Stimulated activated CD4-positive, alpha-beta T cell treated with anti-CD3 and anti-CD28 coated beads, Interleukin-2, amount 100 ng/mL, for 24 hours (primary cell): ENCODE measurements at places on chromosomes 7 and 10.

DNA sequence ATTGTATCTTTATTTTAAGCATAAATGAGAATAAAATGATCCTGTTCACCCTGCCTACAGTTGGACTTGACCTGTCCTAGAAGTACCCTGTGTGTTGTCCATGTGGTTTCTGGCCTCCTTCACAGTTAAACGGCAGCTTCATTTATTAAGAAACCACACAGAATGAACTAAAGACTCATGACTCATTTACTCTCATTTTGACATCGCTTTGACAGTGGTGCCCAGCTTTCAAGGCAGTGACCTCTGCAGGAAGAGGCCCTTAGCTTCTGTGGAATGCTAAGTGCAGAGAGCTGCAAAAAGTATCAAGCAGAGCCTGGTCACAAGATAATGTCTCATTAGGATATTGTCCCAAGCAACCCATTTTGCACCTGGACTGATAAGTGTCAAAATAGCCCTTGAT, 93.4 kb downstream of the AVL9 start:
- DNase-seq: no peak

- no peak for DNase-seq
Observed at GRCh38 chr10:10910634-10911033, 107.0 kb upstream of the CELF2 start.

- DNase-seq: no peak
Observed at GRCh38 chr10:132578287-132578951, 40.8 kb downstream of the INPP5A start.

- DNase-seq: no peak
Observed at GRCh38 chr10:23198610-23198939, 6.5 kb downstream of the PTF1A start.

DNA sequence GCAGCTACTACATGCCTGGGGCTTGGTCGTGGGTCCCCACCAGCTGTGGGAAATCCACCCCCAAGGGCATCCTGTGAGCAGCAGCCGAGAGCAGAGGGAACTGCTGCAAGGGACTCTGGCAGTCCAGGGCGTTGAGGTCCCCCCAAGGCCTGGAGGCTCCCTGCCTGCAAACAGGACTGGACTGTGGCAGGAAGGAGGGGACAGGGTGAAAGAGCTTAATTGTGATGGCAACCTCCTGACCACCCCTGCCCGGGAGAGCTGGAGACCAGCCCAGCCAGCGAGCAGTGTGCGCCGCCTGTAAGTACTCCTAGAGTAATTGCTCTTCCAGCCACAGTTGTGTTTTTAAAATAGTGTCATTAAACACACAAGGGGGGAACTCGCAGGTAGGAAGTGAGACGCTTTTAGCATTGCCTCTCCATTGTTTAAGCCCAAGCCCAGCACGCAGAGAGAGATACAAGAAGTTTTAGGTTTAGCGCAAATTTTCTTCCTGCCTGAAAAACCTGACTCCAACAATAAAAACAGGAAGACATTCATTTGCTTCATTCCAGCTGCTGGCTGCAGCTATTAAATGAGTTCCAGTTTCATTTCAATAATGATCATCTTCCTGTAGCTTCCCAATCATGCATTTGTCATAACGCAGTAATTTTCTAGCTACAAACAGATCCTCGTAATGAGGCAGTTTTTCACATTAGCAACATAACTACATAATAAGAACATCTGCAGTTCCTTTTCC, 111.1 kb downstream of the EBF3 start:
- DNase-seq: no peak

- DNase-seq: no peak
Observed at GRCh38 chr7:88302486-88302885, 4.2 kb downstream of the STEAP4 start.

GRCh38 chr10:101614663-101615524, 26.8 kb downstream of the DPCD start:
- DNase-seq: no peak

- no peak for DNase-seq
Observed at GRCh38 chr7:16874066-16874465, 7.7 kb downstream of the AGR3 start.

DNA sequence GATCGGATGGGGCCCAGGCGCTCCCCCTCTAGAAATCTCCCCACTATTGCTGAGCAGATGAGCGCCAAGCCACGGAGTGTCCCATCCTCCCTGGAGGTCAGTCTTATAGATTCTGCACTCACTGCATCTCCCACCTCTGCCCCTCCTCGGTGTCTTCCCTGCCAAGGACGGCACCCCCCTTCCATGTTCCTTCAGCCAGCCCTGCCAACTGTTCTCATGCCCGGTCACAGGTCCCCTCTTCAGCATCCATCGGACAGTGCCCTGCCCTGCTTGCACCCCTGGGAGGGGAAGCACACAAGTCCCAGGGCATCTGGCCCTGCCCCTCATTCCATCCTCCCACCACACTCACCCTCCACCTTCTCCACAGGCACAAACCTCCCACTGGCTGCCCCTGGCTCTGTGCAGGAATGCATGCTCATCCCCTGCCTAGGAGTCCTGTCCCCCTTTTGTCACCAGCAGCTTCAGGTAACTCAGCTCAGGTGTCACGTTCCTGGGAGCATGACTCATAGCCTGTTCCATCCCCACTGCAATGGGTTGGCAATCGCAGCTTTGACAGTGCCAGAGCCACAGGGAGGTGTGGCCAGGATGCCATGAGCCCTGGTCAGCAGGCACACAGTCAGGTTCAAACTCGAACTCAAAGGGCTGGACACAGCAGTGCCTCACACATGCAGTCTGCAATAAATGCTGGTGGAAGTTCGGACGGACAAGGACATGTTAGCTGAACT, 234.7 kb upstream of the TCERG1L start:
- no peak for DNase-seq

DNA sequence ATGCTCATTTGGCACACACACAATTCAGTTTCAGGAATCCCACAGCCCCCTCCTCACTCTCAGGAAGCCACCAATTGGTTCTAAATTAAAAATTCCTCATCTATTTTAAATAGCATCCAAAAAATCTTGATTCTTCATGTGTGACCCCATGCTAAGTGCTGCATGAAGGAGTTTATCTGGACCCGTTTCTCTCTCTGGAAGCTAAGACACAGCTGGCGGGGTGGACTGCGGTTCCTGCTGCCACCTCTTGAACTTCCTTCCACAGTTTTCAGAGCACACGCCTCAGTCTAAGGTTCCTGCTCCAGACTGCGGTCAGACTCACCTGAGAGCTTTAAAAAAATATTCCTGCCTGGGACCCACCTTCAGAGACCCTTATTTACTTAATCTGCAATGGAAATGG, 34.5 kb downstream of the LYZL1 start:
- DNase-seq: no peak

DNA sequence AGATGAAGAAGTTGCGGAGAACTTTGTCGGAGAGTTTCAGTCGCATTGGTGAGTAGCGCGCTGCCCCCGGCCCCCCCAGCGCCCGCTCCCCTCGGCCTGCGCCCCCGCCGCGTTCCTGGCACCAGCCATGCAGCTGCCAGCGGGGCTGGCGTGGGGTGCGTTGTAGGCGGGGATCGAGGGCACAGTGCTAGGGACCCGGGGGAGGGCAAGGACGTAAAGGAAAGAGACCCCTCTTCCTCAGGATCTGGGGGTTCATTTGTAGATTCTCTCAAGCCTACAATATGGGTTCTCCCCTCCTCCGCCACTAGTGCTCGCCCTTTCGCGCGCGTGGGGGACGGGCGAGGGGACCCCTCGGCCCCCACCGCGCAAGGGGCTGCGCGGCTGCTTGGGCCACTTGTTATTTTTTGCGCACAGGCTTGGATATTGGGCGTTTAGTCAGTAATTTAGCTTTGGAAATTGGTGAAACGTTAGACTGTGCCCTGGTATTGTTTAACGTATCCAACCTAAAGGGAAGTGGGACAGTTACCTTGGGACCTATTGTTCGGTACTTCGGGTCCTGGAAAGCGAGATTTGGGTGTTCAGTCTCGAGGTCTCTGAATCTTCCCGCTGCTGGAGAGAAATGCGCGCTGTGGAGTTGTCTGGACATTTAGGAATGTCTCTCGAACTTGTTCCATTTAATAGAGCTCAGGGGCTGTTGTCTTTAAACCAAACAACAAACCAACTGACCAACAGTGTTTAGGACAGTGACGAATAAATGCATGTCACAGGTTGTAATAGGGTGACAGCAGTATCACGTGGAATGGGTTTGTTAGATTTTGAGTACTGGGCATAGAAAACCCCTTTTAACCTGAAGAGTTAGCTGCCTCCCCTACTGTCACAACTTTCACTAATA, 796 bp downstream of the CDK14 start:
- no peak for DNase-seq

GRCh38 chr10:5547931-5548660, 23.3 kb downstream of the CALML3 start:
- DNase-seq: no peak

DNA sequence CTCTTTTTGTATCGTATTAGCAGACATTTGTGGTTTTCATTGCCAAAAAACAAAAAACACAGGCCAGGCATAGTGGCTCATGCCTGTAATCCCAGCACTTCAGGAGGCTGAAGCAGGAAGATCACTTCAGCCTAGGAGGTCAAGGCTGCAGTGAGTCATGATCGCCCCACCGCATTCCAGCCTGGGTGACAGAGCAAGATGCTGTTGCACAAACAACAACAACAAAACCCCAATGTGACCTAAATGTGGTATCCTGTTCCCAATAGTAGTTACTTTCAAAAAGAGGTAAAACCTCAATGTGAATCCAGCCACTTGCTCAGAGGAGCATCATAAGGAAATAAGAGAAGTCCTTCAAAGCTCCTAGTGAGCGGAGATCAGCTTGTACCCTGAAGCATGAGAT, 45.8 kb upstream of the SKAP2 start:
- no peak for DNase-seq

- no peak for DNase-seq
Observed at GRCh38 chr7:143252006-143252405, 11.2 kb upstream of the GSTK1 start.

GRCh38 chr7:1448958-1449357, 10.3 kb downstream of the MICALL2 start:
- DNase-seq: no peak

DNA sequence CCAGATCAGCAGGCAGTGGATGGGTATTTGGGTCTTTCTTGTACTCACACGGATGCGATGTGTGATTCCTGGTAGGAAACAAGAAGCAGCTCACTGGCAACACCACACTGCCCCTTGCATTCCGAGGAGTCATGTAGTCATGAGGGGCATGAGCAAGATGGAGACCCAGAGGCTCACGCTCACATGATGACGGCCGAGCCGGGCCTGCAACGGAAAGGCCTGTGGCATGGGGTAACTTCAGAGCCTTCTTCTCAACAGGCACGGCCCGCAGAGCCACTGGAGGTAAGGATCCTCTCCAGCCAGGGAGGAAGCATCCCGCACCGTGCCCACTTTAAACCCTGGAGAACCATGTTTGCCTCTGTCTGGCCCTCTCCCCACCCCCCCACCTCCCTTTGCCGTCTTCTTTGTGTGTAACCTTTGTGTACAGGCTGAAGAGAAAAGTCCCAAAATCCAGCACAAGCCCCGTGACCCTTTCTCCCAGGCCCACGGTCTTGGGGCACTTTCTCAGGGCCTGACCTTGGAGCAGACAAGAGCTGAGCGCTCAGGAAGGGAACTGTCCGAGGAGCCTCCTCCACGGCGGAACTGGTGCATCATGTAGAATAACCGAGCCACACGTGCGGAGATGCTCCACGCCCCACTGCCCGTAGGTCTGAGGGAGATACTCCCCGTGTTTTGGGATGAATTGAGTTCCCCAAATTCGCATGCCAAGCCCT, 516.4 kb downstream of the DNAJB6 start:
- DNase-seq: no peak

- DNase-seq: no peak
Observed at GRCh38 chr10:9895453-9895852, 1122.2 kb upstream of the CELF2 start.

- DNase-seq: no peak
Observed at GRCh38 chr7:97735075-97735474, 3.2 kb downstream of the TAC1 start.

GRCh38 chr7:19101472-19101871, 16.0 kb downstream of the TWIST1 start:
- no peak for DNase-seq

GRCh38 chr7:158850545-158851102, 5.7 kb upstream of the DYNC2I1 start:
- no peak for DNase-seq

- no peak for DNase-seq
Observed at GRCh38 chr7:149457766-149458165, 3.1 kb downstream of the ZNF777 start.

DNA sequence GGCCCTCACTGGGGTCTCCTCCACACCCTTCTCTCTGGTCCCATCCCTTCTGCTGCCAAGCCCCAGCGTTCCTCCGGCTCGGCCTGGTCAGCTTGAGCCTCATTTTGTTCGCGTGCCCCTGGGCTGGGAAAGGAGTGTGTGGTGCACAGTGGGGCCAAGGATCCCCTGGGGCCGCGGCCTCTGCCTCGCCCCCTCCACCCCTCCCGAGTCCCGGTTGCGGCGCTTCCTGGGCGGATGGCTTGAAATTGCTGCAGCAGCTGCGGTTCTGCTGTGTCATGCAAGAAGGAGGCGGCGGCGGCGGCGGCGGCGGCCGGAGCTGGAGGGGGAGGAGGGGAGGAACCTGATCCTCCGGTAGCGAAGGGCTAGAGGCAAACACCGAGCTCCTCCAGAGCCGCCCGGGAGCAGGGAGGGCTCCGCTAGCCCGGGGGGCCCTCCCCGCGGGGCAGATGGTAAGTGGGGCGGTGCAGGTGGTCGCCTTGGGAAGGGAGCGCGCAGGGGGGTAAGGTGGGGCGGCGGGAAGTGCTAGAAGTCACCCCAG, 217.8 kb upstream of the MKLN1 start:
- peak; percentile 74 for DNase-seq

DNA sequence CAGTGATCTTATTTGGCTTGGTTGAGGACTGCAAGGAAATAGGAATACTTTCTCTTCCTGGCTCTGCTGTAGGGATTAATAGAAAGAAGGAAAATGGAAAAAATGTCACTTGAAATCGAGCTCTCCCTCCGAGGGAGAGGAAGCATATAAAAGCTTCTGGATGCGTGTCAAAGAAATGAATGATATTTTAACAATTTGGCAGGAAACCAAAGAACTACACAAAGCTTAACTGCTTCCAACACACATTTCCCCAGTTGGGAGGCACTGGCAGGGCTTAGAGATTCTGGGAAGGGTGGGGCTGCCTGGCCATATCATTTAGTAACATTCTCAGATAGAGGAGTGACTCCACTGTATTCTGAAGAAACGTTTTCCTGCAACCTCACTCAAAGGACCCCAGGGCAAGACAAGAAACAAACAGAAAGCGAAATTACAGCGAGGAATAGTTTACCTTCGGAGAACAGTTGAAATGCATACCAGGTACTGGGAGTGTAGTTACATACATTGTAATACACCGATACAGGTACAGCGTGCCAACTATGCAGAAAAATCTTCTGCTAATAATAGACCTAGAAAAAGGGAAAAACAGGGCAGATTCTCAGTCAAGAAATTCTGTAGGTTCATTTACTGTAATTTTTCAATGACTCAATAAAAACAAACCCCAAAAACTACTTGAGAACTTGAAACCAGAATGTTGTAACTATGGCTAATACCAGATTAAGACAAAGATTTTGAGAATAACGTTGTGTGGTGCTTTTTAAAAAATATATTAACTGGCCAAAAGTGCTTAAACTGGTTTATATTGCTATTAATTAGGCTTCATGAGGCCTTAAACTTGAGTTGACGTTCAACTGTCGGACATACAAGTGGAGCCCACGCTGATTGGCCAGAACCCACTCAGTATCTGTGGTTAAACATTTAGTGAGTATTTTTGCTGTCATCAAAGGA, 75.7 kb upstream of the ASAH2 start:
- no peak for DNase-seq

- no peak for DNase-seq
Observed at GRCh38 chr7:40058636-40059035, 75.8 kb downstream of the MPLKIP start.

- DNase-seq: no peak
Observed at GRCh38 chr7:38950309-38950708, 27.4 kb upstream of the POU6F2 start.
